IPS DF 6.9 (cell line): ENCODE measurements at places on chromosomes 11 and 22.

DNA sequence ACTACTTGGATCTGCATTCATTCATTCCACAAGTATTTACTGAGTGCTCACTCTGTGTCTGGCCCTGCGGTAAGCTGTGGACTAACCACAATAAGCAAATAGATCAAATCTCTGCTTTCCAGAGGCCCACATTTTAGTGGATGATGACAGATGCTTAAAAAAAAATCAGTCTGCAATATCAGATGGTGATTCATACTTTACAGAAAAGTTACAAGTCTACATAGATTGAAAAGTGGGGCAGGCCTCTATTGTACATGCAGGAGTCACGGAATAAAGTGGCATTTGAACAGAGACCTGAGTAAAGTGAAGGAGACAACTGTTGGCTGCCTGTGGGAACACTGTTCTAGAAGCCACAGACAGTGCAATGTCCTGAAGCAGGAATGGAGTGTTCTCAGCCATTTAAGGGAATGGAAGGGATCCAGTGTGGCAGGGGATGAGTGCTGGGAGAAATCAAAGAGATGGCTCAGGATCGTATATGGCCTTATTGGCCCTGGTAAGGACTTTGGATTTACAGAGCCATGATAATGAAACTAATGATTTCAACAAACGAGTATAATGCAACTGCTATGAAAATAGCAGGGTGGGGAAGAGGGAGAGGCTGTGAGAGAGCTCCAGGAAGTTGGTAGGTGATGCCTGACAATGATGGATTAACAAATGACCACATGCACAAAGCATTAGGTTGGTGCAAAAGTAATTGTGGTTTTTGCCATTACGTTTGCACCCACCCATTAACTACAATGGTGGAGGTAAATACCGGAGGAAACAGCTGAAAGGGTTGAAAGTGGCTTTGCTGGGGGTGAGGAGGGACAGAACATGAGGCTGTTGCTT is 31.1 kb downstream of the TMEM45B start:
- DNase-seq: no peak

DNA sequence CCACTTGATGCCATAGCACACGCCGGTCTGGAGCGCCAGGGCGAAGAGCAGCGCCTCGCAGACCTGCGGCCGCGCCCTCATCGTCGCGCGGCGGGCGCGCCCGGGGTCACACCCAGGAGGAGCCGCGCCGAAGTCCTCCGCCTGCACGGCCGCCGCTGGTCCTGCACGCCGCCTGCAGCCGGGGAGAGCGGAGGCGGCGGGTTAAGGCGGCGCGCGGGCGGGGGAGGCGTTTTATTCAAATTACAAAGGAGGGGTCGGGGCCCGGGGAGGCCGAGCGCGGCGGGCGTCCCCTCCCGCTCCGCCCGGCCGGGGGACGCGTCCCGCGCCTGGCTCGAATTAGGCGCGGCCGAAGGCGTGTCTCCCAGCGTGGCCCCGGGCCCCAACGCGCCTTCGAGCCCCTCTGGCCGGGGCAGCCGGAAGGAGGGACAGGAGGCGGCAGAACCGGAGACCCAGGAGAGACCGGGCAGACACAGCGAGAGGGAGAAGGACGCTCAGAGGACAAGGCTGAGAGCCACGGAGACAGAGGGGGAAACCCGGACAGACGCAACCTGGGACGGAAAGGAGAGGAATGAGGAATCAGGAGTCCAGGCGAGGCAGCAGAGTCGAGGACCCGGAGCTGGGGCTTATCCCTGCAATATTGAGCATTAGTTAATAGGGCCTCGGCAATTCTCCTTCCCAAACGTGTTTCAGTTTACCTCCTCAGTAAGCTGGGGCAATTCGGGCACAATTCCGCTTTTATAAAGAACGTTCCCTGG is at the start of gene WNT11:
Gene WNT11 (minus strand): TSS at position 176 of the 755 bp plus-strand sequence. CDS start 95 bp downstream, at position 81.
- no peak for DNase-seq

- DNase-seq: no peak
Observed at GRCh38 chr11:67558084-67558772, 25.4 kb upstream of the GSTP1 start.

GRCh38 chr11:96329855-96330510 is 13.0 kb downstream of the MAML2 start:
- DNase-seq: no peak
